Caki2 (cell line): ENCODE measurements at places on chromosomes 2 and 18. TPM values are rescaled to one million over a fixed set of nuclear protein-coding genes. Genes with fewer than 3 reads are reported as not detected.

DNA sequence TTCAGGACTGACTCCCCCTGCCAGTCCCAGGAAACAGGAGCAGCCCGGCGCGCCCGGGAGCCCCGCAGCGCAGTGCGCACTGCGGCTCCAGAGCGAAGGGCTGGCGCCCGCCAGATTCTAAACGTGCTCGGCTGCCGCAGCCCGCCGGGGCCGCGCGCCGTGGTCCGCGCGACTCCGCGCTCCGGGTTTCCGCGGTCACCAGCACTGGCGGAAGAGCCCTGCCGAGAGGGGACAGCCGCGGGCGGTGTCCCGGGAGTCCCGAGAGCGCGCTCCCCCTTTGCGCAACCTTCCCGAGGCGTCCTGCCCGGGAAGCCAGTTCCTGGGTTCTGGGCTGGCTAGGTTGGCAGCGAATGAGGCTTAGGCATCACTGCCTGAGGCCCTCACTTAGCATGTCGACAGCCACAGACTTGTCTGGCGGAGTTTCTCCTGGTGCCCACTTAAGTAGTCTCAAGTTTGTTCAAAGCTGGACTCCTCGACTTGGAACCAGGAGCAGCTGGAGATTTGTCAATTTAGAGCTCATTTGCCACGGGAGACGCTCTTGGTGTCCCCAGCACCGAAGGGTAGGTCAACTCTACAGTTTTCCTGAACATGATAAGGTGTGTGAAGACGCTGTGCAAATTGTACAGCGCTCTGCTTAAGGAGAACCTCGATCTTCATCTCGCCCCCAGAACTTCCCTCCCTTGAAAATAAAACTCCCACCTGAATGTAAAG is 1.5 kb upstream of the VSNL1 start:
- peak; percentile 86 for DNase-seq

Gene ERCC3
- 24.1 and 49.6 TPM in 2 replicates for total RNA-seq

Gene B3GNT7
- total RNA-seq = 0.57 and 1.4 TPM in 2 replicates

Gene MRPL30
- 54.8 and 78.0 TPM in 2 replicates for total RNA-seq

DNA sequence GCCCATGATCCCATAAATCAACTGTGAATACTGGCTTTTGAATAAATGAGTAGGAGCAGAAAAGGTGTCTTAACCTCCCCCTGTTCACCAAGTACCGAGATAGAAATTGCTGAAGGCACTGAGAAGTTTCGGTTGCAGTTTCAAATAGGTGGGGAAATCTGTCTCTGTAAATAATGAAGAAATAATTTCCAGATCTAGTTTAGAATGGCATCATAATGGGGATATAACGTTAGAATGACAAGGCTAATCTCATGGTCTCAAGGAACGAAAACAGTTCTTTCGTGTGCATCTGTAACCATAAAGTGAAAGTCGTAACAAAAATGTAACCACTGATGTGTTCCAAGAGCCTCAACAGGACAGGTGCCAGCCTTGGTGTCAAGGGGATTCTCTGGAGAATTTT is 49.9 kb upstream of the TMEM18 start:
- no peak for DNase-seq

Gene ITGB6
- 17.4 and 41.1 TPM in 2 replicates for total RNA-seq

- no peak for DNase-seq
Observed at GRCh38 chr2:80014637-80015036, 289.9 kb downstream of the LRRTM1 start.

- DNase-seq = no peak
Observed at GRCh38 chr2:11154016-11154922, 998 bp upstream of the SLC66A3 start.

DNA sequence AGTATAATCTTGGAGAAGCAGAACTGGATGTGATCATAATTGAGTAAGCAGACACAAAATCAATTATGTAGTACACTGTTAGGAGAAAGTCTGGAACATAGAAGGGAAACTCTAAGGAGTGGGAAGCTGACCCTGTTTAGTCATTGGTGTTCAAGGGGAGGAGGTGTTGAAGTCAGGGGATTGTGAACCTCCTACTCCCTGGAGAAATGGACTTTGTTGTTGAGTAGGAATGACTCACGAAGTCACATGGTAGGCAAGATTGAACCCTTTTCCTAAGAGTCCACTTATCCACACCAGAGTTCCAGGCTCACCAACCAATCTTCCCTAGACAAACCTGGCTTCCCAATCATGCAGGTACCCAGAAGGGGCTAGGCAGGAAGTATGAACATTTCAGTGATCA is 81.0 kb upstream of the BCL11A start:
- no peak for DNase-seq

DNA sequence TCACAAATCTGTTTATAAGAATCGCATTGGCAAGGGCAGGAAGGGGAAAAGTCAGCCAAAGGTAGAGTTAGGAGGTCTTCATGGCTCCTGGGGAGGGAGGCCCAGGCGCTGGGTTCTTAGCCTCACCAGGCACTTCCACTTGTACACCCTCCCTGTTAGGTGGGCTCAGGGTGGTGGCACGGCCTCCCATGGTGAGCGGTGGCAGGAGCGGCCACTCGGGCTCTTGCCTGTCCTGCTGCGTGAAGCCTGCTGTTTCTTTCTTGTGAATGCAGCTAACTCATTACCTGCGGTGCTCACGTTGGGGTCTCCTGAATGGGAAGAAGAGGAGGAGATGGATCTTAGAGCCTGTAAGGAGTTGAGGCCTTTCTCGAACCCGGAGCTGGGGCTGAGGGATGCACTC is 40.8 kb downstream of the TOGARAM2 start:
- DNase-seq = no peak

Gene TCF4
- total RNA-seq = 0.72 and 9.5 TPM in 2 replicates

DNA sequence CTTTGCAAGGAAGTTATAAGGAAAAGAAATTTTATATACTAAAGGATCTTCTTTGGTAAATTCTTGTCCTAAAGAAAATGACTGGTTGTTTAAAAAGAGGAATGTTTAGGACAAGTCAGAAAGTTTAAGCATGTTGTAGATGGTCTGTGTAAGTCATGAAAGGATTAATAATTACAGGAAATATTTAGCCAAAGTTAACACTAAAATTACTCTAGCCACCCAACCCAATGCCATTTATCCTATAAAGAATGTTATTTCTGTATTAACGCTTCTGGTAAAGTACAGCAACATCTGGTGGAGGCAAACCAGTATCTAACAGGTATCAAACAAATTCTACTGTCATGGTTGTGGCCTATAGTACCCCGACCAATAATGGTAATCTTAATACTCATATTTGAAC is 546.9 kb upstream of the PKDCC start:
- peak; percentile 5 for DNase-seq

Gene NRP2
- 60.0 and 69.1 TPM in 2 replicates for total RNA-seq

DNA sequence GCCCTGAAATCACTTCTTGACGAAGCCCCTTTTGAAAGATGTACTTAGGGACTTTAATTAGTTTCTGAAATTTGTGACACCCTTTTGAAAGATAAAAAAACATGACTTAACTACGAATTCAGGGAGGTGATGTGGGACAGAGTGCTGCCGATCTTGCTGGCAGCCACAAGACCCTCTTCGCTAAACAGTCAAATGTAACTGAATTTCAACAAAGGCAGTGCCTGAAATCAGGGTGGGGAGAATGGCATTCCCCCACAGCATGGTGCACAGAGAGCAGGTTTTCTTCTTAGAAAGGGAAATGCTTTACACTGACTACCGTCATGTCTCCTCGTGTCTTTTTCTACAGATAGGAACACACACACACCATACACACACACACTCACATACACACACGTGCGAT is 640.2 kb upstream of the POU3F3 start:
- no peak for DNase-seq

DNA sequence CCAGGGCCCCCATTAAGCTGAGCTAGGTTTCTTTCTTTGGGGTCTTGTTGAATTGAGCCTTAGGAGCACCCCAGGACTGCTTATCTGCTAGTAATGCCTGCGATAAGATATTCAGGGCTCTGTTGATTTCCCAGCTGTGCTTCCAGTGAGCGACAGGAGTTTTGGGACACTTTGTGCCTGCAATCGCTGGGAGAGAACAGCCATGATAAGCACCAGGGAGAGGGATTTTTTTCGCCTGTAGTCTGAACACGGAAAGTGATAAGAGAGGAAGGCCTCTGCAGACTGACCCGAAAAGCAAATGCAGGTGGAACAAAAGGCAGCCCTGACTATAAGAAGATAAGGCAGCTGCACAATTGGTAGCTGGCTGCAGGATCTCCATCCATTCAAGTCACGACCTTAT is 244.3 kb downstream of the CNTNAP5 start:
- DNase-seq = no peak

DNA sequence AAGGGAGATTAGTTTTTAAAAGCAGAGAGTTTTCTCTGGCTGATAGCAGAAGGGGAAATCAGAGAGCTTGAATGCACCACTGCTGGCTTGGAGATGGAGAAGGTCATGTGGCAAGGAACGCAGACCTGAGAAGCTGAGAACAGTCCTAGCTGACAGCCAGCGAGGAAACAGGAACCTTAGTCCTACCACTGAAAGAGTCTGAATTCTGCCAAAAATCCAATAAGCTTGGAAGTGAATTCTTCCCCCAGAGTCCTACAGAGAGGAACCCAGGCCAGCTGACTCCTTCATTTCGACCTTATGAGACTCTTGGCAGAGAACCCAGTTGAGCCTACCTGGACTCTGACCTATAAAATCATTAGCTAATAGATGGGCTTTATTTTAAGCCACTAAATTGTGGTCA is 371.9 kb upstream of the TNP1 start:
- DNase-seq = no peak
